ENCODE measurements at places on chromosomes 16 and 17.

- no peak for DNase-seq
These were observed 816 bp downstream of the HSBP1 start for GRCh38 chr16:83808573-83809014.

DNA sequence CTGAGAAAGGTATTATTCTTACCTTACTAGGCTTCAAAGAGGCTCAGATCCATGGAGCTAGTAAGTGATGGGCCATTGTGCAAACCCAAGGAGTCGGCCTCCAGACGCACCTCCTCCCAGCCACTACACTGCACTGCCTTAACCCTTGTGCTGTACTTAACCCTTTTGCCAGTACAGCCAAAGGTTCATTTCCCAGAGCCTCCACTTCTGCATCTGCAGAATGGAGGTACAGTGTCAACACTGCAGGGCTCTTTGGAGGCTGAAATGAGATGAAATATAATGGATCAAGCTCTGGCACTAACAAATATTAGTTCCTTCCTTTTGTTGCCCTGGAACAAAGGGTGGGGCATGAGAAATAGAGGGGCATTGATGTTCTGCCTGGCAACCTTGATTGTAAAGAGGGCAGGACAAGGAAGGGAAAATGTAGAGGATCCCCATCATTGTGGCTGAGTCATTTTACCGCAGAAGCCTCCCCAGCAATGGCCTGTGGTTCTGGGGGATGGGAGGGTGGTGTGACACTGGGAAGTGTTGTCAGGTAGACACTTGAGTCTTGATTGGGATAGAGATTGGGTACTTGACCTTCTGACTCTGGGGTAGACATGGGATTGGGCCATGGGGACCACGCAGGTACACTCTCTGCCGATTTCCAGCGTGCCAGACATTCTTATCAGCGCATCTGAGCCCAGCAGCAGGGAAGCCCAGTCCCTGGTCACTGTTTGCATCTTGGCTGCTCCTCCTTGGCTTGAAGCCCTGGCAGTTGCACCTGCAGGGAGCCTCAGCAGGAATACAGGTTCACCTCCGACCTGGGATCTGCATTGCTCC lies 84.0 kb downstream of the MSI2 start:
- no peak for DNase-seq

DNA sequence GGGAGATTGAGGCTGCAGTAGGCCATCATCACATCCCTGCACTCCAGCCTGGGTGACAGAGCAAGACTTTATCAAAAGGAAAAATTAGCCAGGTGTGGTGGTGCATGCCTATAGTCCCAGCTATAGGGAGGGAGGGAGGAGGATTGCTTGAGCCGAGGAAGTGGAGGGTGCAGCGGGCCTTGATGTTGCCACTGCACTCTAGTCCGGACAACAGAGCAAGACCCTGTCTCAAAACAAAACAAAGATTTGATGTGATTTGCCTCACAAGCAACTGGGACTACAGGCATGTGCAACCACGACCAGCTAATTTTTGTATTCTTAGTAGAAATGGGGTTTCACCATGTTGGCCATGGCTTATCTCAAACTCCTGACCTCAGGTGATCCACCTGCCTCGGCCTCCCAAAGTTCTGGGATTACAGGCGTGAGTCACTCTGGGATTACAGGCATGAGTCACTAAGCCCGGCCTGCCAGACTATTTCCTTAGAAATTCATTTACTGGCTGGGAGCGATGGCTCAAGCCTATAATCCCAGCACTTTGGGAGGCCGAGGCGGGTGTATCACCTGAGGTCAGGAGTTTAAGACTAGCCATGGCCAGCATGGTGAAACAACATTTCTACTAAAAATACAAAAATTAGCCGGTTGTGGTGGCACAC lies 11.5 kb downstream of the UBE2G1 start:
- DNase-seq, result no peak

GRCh38 chr16:1688807-1689560 lies 10.9 kb downstream of the JPT2 start:
- no peak for DNase-seq

GRCh38 chr17:52390422-52390821 lies 231.9 kb upstream of the CA10 start:
- DNase-seq, result no peak

DNA sequence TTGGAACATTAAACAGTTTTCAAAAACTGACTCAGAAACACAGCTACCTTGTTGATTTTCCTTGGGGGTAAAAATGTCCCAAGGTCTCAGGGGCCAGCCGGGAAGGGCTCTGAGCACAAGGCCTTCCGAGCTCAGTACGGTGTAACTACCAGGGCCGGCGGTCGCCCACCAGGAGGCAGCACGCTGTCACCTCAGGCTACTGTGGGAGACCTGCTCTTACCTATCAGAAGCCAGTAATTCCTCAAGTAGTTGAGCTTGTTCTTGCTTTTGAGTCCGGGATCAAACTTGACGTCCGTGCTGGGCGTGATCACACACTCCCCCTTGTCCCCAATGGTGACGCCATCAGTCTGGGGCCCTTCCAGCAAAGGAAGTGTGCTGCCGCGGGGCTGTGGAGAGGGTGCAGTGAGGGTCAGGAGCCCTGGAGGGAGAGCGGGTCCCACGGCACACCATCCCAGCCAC lies 43.4 kb upstream of the ICAM2 start:
- DNase-seq, result no peak

DNA sequence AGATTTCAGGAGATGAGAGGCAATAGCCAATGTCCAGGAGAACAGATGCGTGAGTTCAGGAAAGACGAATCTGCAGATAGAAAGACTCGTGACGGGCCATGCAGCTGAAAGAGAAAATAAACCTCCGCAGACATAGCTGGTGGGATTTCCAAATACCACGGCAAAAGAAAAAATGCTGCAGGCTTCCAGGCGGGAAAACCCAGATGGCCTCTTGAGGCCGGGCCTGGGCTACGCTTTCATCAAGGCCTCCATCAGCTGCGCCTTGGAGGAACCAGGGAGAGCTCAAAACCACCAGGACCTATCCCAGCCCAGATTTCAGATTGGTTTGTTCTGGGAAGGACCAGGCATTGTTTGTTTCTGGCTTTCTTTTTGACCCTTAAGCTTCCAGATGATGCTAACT lies 16.7 kb downstream of the CCDC40 start:
- DNase-seq, result no peak

DNA sequence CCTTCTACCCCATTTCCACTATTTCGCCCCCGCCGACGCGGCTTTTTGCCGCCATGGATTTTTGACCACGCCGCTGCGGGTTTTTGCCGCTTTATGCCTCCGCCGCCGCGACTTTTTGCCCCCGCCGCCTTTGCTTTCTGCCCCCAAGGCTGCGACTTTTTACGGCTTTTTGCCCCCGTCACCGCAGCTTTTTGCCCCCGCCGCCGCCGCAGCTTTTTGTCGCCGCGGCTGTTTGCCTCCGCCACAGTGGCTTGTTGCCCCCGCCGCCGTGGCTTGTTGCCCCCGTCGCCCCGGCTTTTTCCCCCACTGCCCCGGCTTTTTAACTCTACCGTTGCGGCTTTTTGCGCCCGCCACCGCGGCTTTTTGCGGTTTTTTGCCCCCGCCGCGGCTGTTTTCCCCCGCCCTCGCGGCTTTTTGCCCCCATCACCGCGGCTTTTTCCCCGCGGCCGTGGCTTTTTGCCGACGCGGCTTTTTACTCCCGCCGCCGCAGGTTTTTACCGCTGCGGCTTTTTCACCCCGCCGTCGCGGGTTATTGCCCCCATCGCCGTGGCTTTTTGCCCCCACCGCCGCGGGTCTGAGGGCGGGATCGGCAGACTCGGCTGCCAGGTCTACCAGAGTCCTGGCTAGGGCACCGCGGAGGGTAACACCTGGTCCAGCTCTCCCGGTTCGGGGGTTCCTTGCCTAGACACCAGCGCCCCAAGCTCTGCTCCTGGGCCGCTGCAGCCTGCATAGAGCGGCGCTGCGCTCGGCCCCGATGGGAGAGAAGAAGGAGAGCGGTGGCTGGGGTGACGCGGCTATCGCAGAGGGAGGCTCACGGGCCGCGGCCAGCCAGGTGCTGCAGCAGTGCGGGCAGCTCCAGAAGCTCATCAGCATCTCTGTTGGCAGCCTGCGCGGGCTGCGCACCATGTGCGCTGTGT lies 562.7 kb upstream of the WSB1 start:
- DNase-seq, result no peak

- no peak for DNase-seq
These were observed 13.3 kb upstream of the OR1F1 start for GRCh38 chr16:3174618-3175148.

DNA sequence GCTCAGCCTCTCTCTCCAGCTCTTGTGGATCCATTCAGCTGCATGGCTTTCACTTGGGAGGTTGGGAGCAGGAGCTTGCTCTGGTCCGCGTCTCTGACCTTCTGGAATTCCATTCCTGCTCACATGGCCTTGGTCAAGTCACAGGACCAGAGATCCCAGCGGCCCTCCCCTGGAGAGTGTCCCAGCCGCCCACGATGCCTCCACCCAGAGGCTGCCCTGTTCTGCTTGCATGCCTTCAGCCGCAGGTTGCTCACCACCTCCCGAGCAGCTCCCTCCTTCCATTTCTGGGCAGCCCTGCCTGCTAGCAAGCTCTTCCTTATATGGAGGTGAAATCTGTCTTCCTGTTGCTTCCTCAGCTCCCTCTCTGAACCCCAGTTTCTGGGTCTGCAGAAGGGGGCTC lies 32.6 kb downstream of the RAI1 start:
- DNase-seq, result no peak

DNA sequence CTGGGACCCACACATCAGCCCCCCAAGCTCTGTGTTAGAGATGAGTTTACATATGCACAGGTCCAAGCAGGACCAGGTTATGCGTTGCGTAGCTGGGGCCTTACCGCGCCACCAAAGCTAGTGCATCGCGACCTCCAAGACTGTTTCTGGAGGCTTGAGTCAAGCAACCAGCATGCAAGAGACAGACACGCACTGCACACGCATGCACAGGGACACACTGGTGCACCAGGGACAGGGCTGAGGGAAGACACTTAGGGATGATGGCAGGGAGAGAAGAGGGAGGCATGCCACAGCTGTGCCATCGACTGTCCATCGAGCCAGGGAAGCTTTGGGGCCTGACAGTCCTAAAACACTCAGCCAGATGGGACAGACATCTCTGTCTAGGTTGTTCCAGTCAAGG lies 72.8 kb downstream of the MYH11 start:
- no peak for DNase-seq

DNA sequence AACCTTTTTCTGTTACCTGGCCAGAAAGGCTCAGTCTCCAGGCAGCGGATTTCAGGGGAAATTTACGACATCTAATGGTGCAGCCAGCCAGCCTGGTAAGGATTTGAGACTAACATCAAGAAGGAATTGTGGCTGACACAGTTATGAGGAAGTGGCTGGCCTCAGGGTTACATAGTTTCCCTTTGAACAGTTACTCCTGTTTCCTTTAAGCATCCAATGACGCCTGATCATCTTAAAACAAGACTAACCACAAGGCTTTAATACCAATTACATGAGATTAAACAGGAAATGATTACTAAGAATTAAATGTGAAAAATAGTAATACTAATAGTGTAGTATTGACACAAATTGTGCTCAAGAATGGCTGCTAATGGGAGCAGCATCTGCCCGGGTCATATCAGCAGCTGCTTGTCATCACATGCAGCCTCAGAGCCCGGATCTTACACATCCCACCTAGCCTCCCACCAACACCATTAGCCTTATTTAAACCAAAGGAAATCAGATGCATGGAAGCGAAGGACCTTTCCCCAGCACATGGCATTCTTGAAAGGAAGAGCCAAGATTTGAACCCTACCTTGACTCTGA lies 431.8 kb downstream of the PMP22 start:
- DNase-seq, result no peak

DNA sequence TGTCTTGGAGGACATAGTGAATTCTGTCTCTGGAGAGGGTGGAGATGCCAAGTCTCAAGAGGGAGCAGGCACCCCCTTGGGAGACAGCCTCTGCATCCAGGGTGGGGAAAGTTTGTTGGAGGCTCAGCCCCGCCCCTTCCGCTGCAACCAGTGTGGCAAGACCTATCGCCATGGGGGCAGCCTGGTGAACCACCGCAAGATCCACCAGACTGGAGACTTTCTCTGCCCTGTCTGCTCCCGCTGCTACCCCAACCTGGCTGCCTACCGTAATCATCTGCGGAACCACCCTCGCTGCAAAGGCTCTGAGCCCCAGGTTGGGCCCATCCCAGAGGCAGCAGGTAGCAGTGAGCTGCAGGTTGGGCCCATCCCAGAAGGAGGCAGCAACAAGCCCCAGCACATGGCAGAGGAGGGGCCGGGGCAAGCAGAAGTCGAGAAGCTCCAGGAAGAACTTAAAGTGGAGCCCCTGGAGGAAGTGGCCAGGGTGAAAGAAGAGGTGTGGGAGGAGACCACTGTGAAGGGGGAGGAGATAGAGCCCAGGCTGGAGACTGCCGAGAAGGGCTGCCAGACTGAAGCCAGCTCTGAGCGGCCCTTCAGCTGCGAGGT lies 5.2 kb downstream of the ZNF646 start:
- no peak for DNase-seq

GRCh38 chr17:64160378-64160777 lies 30.4 kb upstream of the ERN1 start:
- no peak for DNase-seq
